AG04449 (cell line): ENCODE measurements at places on chromosomes 12 and 14.

DNA sequence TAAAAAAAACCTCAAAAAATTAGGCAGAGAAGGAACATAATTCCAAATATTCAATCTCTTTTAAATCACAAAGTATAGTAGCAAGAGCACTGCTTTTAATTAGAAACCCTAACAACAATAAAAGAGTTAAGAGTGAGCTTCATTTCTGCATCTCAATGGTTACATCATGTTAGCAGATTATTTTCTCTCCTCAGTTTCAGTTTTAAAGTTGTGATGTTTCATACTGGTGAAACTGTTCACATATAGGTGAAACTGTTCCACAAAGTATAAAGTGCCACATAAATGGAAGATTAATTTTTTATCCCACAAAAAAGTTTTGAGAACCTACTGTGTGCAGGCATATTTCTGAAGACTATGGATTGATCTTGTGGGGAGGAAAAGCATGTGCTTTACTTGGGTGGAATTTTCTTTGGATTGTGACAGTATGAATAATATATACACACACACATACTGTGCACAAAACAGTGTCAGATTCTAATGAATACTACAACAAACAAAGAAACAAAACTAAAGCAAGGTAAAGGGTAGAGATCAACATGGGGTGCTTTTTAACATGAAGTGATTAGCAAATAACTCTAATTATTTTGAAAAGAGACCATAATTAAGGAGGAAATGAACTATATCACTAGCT lies 17.1 kb downstream of the LUM start:
- no peak for DNase-seq

DNA sequence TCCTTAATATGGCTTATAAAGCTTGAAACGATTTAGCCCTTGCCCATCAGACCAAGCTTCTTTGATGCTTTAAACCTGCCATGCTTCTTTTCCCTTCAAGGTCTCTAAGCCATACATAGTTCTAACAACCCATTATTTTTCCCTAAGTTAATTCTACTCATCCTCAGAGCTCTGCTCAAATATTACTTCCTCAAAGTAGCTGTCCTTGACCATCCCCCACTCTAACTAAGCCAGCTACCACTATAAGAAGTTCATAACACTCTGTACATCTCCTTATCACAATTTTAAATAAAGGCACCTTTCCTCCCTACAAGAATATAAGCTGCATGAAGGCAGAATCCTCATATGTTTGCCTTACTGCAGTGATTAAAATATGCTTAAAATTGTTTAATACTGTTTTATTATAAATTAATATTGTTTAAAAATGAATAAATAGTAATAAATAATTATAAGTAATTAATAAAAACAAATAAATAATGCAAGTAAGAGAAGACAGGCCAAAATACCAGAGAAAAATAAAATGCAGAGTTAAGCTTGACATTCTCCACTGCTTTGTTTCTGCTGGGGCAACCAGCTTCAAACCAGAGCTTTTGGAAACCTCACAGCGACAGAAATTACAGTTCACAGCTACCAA lies 76.8 kb downstream of the NUMB start:
- no peak for DNase-seq

- DNase-seq, result no peak
Observed at GRCh38 chr12:1463073-1463905, 131.1 kb downstream of the FBXL14 start.

- DNase-seq, result peak; percentile 98
Observed at GRCh38 chr12:47102845-47103651, 23.3 kb upstream of the AMIGO2 start.

- no peak for DNase-seq
Observed at GRCh38 chr12:119373001-119373400, 38.5 kb downstream of the CCDC60 start.
